ENCODE measurements at places on chromosomes 4 and X.
A peak's percentile ranks its signal among the peaks of the same experiment; 100 is the strongest.

DNA sequence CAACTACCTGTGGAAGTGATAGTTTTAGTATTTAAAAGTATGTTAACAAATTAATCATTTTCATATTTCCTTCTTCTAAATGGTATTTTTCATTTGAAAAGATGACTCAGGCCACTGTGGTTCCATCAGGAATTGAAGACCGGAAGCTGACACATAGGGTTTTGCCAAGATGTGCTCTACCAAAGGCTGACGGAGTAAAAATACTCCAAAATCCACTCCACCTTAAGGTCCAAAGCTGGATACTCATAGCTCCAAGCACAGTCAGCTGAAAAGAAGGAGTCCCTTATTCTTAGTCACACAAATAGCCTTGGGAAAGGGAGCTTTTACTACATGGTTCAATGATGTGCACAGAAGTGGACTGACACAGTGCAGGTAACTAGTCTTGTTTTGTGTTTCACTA, 472.0 kb downstream of the ARAP2 start:
- DNase-seq = peak; percentile 11

DNA sequence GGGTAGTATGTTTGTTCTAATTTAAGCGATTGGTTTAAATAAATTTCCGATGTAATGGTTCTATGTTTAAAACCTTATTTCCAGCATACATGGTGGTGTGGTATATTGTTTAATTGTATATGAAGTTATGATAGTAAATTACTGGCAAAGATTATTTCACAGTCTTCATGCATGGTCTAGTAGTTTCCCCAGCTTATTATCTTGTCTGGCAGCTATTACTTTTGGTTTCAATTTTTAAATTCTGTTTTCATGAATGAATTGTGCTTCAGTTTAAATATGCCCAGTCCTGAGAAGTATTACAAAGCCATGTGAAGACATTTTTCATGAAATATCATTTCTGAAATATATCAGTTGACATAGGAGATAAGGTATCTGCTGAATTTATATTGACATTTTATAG, 6.3 kb downstream of the ALG13 start:
- no peak for DNase-seq

- no peak for DNase-seq
These were observed 147.3 kb downstream of the HS6ST2 start for GRCh38 chrX:132810964-132811712.

DNA sequence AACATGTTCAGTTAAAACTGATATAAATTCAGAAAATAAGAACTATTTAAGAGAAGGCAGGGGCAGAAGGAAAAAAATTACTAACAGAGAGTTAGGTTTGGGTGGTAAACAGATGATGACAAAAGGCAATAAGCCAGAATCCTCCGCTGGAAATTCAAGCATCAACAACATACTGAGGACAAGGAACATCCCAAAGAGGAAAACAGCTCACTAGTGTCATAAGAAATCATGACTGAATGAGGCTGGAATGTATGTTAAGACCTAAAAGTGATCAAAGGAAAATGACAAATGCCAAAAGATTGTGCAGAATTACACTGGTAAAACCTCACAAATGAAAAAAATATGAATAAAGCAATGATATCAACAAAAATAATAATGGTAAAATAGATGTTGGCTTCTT, 88.4 kb downstream of the WDFY3 start:
- DNase-seq = peak; percentile 96

GRCh38 chr4:15188605-15189539, 186.6 kb downstream of the CPEB2 start:
- DNase-seq = no peak

GRCh38 chr4:56134266-56134665, 185.5 kb downstream of the CEP135 start:
- DNase-seq = peak; percentile 97

GRCh38 chr4:175944126-175944910, 121.3 kb upstream of the WDR17 start:
- no peak for DNase-seq

GRCh38 chrX:9578083-9578779, 113.4 kb downstream of the TBL1X start:
- DNase-seq = no peak

DNA sequence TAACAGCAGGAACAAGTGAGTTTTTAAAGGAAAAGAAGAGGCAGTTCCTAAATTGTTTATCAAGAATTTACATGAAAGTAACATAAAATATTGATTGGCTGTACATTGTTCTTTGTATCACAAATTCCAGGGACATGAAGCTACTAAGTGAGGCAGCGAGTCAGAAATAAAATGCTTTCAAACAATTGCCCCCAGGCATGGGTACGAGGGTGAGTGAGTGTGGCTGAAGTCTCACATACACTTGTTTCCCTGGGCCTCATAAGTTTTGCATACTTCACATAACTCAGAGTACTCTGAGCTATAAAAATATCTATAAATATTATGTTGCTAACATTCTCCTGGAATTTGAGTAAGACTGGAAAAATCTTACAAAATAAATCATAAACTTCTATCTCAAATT, 511.6 kb upstream of the PRKX start:
- no peak for DNase-seq

DNA sequence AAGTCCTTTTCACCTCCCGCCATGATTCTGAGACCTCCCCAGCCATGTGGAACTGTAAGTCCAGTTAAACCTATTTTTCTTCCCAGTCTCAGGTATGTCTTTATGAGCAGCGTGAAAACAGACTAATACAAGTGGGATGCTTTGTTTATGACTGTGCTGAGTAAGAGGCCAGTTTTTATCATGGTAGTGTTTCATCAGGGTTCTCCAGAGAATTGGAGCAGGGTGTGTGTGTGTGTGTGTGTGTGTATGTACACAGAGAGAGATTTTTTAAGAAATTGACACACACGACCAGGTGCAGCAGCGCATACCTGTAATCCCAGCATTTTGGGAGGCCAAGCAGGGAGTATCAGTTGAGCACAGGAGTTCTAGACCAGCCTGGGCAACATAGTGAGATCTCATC, 34.6 kb upstream of the SLC2A9 start:
- peak; percentile 23 for DNase-seq

Data from cardiac fibroblast (primary cell).